ENCODE measurements at places on chromosomes 7 and 10.

- no peak for DNase-seq
These were observed 38.1 kb downstream of the ADAP1 start for GRCh38 chr7:916291-916941.

DNA sequence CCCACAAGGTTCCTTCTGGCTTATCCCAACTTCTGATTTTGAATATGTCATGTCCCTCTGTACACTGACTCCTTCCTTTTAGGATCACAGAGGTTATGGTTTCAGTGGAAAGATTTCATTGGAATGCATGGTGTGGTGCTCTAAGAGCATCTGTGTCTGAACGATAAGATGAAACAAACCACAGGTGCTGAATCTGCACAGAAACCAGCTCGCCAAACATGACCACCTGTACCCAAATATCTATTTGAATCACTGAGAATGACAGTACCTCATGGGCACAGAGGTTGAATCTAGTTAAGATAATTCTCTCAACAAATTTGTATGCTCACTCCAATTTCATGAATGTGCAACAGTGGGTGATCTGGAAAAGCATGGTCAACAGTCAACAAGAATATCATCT is 105.3 kb downstream of the DGKI start:
- no peak for DNase-seq

- DNase-seq, result no peak
These were observed 130.0 kb downstream of the ICA1 start for GRCh38 chr7:8131694-8132605.

GRCh38 chr7:6317797-6318438 is 45.5 kb upstream of the CYTH3 start:
- DNase-seq, result no peak

- no peak for DNase-seq
These were observed 266.4 kb upstream of the TCERG1L start for GRCh38 chr10:131577786-131578471.

GRCh38 chr10:62037166-62037831 is 135.8 kb downstream of the ARID5B start:
- DNase-seq, result peak; percentile 18

GRCh38 chr7:24966802-24967201 is 13.2 kb downstream of the OSBPL3 start:
- no peak for DNase-seq

DNA sequence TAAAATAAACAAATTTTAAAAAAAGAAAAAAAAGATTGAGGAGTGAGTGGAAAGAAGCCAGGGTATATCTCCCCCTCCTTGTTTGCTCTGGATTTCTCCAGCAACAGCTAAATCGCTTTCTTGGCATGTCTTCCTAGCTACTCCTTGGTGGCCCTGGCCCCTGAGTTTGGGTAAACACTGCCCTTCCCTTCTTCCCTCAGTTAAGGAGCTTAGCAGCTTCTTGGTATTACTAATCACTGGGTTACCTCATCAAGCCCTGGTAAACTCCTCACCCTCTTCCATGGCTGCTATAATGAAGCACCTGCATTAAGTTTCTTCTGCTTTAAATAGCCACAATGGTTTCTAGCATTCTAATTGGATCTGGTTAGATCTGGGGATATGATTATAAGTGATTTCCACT is 269.8 kb downstream of the FZD1 start:
- no peak for DNase-seq

DNA sequence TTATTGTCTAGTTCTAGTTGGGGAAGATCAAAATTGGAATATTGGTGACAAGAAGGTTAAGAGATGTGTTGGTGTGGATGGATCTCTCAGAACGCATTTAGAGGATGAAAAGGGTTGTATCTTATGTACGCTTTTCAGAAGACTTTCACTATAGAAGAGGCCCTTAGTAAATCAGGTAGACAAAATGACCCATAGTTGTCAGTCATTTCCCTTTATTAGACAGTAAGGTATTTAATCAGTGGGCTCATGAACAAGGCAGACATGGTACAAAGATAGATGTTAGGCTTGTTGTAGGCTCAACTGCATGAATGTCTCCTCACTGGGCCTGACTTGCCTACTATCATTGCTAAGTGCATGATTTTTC is 359.2 kb downstream of the PHF14 start:
- DNase-seq, result no peak

DNA sequence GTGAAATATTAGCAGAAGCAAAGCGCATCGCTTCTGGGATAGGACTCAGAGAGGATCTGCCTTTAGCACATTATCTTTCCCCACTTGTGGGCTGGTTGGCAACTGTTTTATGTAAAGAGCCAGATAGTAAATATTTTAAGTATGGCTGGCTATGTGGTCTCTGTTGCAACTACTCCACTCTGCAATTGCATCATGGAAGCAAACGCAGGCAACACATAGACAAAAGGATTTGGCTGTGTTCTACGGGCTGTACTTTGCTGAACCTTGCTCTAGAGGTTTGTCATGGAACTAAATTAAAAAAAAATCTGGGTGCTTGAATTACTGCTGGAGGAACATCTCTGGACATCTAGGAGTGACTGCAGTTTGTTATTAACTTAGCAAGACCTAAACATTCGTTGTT is 307.8 kb upstream of the TPK1 start:
- DNase-seq, result no peak

- peak; percentile 82 for DNase-seq
These were observed 695 bp upstream of the VDAC2 start for GRCh38 chr10:75209921-75210281.

DNA sequence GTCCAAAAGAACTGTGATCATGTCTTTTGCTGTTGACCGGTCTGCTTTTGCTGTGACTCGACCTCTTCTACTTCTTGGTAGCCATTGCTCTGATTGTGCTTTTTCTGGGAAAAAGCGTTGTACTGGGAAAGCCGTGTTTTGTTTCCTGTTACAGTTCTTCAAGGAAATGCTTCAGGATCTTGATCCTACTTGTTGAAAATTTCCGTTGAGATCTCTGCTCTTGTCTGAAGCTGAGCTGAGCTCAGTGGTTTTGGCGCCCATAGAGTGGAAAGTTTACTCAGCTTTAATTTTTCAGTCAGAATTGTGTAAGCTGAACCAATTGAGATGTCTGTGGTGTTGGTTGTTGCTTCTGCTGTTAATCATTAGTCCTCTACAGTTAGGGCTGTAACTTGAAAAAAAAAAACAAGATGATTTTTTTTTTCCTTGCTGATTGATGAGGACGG is 302.2 kb downstream of the CCDC3 start:
- no peak for DNase-seq

DNA sequence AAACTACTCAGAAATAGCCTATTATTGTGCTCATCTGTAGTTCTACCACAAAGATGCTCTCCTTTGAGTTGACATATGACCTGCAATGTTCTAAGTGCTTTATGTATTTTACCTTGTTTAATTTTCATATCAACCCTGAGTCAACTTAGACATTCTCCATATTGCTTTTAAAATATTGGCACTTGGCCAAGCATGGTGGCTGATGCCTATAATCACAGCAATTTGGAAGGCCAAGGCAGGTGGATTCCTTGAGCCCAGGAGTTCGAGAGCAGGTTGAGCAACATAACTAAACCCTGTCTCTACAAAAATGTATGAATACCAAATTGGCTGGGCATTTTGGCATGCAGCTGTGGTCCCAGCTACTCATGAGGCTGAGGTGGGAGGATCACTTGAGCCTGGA is 50.6 kb downstream of the PRKG1 start:
- no peak for DNase-seq

GRCh38 chr10:124529661-124530214 is 68.1 kb downstream of the LHPP start:
- DNase-seq, result no peak

DNA sequence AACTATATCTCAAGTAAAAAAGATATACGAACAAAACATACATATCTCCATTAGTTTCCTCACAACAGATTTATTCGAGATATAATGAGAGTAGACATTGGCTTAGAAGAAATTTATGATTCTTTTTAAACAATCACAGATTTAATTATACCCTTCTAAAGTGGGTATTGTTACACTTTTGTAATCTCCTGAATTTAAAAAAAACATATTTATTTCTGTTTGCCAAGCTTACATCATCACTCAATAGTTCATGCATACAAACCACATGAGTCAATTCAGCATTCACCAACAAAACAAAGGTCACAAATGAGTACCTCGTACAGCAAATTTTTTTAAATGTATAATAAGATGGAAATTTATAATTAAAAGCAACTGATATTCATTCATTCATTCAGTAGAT is 17.6 kb downstream of the LRRN3 start:
- no peak for DNase-seq

- DNase-seq, result no peak
These were observed 410.8 kb upstream of the PRKCQ start for GRCh38 chr10:6990891-6991290.

DNA sequence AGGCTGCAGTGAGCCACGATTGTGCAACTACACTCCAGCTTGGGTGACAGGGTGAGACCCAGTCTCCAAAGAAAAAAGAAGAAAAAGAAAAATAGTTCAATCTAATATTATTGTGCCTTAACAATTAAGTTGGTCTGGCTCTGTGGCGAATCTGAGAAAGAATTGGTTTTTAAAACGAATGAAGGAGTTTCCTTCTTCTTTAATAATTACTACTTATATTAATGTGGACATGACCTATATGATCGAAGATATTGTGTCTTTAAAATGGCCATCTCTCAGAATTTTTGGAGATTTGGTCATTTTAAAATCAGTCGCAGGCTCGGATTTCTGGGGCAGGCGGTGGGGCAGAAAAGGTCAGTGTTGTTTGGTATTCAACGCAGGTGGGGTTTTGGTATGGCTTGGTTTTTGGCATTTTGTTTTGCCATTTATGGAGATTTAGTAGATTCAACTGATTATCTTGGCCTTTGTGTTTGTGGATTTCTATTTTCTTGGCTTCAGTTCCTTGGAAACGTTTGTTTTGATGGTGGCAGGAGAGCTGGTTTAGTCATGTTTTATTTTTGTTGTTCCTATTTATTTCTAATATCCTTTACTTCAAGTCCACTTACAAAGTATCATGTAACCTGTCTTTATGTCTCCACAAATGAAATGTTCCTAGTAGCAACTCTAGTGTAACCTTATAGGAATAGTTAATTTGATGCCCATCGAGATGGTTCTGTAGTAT is 178.8 kb upstream of the MKLN1 start:
- no peak for DNase-seq

- no peak for DNase-seq
These were observed 19.1 kb downstream of the SFMBT2 start for GRCh38 chr10:7391748-7392147.

- no peak for DNase-seq
These were observed 41.3 kb upstream of the AGMO start for GRCh38 chr7:15603124-15603523.

DNA sequence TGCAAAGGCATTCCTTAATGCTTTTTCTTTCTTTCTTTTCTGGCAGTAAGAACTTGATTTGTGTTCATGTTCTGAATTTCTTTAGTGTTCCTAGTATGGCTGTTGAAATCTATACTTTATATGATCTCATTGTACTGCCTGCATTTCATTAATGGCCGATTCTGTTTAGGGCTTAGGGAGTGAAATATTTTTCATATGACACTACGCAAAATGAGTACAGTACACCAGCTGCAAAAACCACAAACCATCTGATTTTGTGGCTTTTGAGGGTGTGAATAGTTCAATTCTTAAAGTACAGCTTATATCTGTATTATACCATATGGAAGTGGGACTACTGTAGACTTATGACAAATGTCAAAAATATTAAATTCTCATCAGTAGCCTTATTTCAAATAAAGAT is 69.1 kb upstream of the FOXP2 start:
- no peak for DNase-seq

DNA sequence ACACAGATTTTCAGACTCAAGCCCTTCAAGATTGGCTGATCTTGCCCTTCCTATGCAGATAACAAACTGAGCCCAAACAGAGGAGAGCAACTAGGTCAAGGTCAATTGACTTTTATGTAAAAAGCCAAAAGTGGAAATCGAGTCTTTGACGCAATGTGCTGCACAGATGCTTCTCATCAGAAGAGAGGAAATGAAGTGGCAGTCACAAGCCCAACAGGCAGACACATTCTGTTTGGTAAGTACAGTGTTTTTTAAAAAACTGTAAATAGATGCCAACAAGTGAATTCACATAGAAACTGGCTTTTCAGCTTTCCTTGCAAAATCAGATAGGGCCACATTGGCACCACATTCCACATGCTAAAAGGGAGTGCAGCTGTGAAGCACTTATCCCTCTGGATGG is 606.6 kb downstream of the KCNMA1 start:
- no peak for DNase-seq

DNA sequence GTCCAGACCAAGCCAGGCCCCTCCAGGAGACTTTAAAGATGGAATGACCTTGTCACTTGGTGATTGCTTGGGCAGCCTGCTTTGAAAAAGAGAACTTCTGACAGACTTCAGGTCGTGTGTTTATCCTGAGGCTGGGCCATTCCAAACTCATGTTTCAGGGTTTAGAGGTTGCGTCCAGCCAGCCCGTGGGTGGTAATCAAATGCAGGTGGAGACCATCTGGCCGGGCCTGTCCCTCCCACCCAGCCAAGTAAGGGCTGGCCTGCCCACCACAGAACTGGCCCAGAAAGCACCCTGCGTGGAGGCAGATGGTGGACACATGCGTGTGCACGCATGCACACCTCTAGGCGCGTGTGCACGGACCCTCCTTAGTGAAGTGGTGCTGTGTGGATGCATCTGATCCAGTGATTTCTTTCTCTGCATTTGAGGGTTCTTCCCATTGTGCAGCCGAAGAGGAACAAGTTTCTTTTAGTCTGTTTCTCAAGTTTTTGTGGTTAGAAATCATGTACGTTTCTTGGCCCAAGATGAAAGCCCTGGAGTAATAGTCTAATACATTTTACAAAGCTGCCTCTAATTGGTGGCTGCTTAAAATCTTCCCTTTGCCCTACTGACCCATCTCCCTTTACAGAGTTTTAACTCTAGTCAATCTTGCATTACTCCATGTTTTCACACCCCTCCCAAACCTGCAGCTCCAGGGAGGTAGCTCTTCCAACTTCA is 43.0 kb downstream of the SUFU start:
- no peak for DNase-seq

DNA sequence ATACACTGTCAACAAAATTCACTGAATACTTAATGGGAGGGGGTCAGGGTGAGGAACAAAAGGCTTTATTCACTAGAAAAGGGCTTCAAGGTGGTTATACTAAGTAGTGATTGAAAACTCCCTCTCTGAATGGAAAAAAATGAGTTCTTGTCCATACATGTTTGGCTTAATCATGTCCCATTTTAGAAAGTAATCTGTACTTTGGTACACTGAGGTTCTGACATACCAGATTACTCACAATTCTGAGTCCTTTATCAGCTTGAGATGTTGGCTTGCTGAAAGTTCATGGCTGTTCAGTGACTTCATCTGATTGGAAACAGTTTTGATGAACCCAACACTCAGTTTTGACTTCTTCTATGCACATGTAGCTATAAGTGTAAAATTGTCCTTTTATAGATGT is 12.8 kb upstream of the NOBOX start:
- DNase-seq, result no peak
